ENCODE measurements at places on chromosomes 4 and X.

GRCh38 chr4:93743022-93743421 is 85.5 kb upstream of the ATOH1 start:
- DNase-seq: no peak

DNA sequence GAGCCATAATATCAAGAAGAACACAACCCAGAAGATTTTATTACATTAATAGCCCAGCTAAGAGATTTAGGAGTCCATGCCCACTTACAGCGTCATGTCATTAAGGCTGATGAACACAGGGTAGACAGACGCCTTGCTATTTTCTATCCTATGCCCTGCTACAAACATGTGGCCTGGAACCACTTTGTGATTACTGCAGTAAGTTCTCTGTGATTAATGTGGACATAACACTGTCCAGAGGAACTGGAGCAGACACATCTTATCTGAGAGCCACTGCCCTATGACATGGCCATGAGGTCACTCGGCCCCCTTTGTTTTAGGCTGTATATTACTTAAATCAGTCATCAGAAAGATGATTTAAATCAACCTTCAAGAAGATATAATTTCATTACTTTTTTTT is 211.7 kb downstream of the MAML3 start:
- DNase-seq: no peak

- no peak for DNase-seq
These were observed 88.8 kb upstream of the CCDC160 start for GRCh38 chrX:134148172-134148692.

- no peak for DNase-seq
These were observed 932.3 kb upstream of the EPHA5 start for GRCh38 chr4:66602622-66603021.

DNA sequence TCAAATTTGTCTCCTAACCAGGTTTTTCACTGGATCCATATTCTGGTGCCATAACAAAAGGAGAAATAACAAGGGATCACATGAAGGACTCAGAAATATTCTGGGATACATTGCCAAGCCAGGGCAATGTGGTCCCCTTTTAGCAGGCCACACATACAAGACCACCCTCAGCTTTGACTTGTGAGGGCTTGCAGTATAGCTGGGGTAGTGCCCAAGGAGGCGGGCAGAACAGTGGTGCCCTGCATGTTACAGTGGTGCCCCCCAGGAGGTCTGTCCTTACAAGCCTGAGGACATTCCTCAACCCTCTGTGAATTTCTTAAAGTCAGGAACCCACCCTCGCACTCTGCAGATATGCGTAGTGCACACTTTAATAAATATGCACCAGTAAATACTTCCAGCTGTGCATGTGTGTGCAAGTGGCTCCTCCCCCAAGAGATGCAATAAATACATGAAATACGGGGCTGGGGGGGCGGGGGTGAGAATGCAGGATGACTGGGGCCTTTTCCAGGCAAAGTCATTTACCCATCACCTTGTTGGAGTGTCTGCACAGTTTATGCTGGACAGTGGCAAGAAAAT is 34.4 kb upstream of the TBL1X start:
- DNase-seq: no peak

GRCh38 chr4:4412641-4413372 is 25.9 kb downstream of the NSG1 start:
- DNase-seq: no peak

GRCh38 chrX:151702741-151703340 is 7.6 kb downstream of the PRRG3 start:
- DNase-seq: no peak

DNA sequence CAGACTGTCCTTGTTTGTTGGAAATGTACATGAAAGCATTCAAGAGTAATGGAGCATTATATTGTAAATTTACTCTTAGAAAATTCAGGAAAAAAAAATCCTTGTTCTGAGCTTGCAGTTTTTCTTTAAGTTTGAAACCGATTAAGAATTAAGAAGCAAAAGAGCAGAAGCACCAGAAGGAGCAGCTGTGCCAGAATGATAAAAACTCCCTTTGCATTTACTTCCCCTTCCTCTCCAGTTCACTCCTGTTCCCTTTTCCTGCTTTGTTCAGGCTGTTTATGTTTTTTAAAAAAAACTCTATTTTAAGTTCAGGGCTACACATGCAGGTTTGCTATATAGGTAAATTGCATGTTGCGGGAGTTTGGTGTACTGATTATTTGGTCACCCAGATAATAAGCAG is 90.3 kb downstream of the ATOH1 start:
- no peak for DNase-seq

All from pons (tissue), 1 donor.